ENCODE measurements at places on chromosomes 16 and 17.

DNA sequence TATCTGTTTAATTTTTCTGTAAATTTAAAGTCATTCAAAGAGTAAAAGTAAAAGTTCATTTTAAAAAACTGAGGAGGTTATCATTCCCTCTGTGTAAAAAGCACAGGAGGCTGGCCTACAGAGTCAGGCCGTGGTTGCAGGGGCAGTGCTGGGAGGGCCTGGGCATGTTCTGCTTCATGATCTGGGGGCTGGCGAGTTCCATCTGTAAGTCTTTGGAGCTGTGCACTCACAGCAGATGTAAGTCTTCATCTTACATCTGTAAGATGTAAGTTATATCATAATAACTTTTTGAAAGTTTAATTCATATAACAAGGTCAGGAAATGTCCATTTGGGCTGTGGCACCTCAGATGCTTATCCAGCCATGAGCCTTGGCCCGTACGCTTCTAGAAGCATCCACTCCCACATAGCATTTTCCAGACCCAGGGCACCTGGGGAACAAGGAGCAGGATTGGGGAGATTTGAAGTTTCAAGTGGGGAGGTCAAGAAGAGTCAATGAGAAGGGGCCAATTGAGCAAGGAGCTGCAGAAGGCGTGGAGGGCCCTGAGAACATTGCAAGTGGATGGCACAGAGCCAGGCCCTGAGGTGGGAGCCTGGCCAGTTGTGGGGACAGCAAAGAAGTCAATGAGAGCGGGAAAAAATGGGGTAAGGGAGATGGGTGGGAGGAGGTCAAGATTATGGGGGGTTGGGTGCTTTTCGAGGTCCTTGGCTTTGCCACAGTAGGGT is 54.1 kb downstream of the TNFRSF13B start:
- DNase-seq = no peak

DNA sequence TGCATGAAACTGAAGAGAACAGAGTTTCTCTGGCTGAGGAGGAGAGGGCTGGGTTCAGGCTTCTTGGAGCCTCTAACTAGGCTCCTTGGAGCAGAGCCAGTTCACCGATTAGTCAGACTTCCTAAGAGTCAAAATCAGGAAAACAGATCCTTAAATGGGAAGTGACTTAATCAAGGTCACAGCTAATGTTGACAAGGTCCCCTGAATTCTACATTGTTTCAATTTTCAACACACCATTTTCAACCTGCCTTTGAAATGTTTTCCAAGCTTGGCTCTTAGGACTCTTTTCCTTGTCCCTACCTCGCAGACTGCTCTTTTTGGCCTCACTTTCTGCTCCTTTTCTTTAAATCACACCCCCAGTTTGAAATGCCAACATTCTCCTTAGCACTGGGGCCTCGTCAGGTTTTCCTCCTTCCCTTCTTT is 16.3 kb downstream of the MYL4 start:
- no peak for DNase-seq

- no peak for DNase-seq
Observed at GRCh38 chr16:14399378-14400284, 230.4 kb downstream of the PARN start.

DNA sequence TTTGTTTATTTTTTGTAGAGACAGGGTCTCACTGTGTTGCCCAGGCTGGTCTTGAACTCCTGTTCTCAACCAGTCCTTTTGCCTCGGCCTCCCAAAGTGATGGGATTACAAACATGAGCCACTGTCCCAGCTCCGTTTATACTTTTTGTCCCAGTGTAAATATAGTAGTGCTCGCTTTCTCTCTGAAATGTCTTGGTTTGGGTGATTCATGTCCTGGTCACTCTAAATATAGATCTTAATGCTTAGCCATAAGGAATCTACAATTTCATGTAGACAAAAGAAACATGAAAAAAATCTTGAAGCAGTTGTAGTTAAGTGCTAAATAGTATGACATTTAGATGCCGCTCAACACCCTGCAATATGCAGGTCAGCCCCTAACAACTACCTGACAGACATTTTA is 126.9 kb downstream of the KATNIP start:
- no peak for DNase-seq

GRCh38 chr17:68809148-68809547 is 146.0 kb downstream of the ABCA8 start:
- DNase-seq = no peak

DNA sequence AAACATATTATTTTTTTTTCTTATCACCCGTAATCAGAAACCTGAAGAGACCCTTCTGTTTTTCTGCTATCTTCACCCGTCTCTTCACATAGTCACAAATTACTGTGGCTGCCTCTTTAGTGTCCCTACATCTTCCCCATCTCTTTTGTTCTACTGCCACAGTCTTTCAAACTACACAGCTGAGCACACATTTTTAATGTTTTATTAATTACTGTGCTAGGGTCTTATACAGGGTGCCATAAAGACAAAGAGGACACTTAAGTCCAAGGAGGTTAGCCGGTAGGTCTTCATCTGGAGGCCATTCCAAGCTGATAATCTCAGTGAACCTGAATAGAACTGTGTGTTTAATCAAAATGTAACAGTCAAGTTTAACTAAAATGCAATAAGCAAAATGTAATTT is 20.7 kb downstream of the CNTNAP4 start:
- DNase-seq = no peak

DNA sequence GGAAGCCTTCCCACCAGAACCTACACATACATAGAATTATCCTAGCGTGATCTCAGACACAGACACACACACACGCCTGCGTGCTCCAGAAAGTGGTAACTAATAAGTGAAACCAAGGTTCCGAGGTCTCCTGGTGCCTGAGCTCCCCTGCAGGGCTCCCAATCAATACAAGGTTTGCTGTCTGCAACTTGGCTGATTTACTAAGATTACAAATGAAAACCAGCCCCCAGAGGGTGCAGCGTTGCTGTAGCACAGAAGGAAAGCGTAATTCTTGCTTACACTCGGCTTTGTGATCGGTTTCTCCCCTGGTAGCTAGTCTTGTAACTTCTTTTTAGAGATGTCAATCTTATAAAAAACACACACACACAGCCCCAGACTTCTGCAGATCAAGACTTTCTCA is 334.1 kb upstream of the XYLT1 start:
- DNase-seq = no peak

DNA sequence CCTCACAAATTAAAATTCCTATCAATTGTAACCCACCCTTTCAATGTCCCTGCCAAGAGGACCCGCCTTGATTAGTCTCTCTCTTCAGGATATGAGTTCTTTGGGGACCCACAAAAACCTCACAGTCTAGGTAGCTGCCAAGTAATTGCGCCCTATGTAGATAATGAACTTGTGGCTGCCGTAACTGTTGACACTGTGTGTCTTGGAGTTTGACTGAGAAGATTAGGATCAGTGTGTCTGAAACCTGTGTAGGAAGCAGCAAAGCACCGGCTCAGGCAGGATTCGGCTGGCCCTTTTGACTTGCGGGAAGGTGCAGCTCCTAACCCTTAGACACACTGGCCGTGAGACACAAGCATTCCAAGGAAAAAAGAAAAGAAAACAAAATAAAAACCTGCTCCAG is 17.8 kb upstream of the SLC6A4 start:
- DNase-seq = no peak

- DNase-seq = no peak
Observed at GRCh38 chr16:86095131-86095752, 196.3 kb downstream of the IRF8 start.

- DNase-seq = no peak
Observed at GRCh38 chr16:65406933-65407332, 285.1 kb upstream of the CDH11 start.

- DNase-seq = no peak
Observed at GRCh38 chr17:80990921-80991644, 558 bp upstream of the CHMP6 start.

GRCh38 chr16:922051-922450 is 48.7 kb downstream of the LMF1 start:
- no peak for DNase-seq

GRCh38 chr16:7584561-7584960 is 251.9 kb downstream of the RBFOX1 start:
- DNase-seq = no peak

DNA sequence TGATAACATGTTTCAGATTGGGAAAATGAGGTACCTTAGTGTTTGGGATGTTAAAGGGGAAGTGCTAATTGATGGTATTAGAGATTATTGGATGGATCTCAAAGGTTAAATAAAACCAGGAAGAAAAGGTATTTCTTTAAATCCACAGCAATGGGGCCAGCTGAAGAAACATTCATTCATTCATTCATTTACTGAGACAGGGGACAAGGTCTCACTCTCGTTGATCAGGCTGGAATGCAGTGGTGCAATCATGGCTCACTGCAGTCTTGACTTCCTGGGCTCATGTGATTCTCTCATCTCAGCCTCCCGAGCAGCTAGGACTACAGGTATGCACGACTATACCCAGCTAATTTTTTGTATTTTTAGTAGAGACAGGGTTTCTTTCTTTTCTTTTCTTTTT is 19.8 kb downstream of the EARS2 start:
- no peak for DNase-seq

GRCh38 chr16:25950586-25951281 is 259.0 kb downstream of the HS3ST4 start:
- no peak for DNase-seq

- no peak for DNase-seq
Observed at GRCh38 chr17:65888649-65889048, 303.3 kb downstream of the CEP112 start.

GRCh38 chr16:31694461-31694860 is 166.8 kb downstream of the AHSP start:
- no peak for DNase-seq

DNA sequence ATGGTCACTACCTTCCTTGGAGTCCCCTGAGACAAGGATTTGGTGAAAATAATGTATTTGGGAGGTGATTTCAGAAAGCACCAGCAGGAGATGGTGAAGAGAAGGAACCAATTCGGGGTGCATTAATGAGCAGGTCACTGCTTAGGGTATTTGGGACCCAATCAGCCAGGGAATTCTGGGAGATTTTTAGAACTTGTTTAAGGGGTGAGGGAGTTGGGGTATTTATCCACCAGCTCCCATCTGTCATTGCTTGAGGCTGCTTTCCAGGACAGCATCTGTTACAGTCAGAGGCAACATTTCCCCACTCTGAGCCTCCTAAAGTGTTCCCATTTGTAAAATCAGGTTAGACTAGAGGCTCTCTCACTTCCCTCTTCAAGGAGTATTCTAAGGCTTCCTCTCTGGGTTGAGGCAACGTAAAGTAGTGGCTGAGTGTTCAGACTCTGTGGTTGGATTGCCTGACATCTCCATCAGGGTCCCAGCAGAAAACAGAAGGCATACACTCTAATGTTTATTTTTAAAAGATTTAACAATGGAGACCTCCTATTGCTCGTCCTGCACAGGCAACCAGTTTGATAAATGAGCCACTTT is 60.9 kb downstream of the CLEC19A start:
- DNase-seq = no peak

- DNase-seq = no peak
Observed at GRCh38 chr16:54875443-54875842, 55.2 kb upstream of the IRX5 start.

DNA sequence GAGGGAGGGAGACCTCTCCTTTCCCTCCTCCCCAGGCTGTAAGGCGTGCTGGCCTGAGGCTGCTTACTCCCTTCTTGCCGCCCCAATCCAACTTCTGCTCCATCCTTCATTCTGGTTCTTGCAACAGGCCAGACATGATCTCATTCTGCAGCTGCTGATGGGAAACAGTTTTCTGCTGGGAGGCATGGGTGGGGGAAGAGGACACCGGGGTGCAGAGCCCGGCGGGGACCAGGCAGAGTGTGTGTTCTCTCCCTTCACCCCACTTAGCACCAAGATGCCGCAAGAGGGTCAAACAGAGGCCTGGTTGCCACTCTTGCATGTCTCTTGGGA is 1.4 kb downstream of the SARM1 start:
- DNase-seq = no peak

DNA sequence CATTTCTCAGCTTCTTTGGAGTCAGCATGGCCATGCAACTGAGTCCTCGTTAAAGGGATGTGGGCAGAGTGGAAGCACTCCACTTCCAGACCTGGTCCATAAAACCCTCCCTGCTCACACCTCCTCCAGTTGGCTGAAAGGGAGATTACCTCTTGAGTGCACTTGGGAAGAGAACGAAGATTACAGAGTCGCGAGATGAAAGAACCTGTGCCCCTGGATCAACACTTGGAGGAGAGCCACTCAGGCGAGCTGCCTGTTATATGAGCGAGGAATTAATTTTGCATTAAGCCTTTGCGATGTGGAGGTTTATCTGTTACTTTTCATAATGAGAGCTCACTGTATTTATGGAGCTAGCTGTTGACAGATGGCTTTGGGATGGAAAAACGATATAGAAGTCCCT is 147.9 kb downstream of the MAF start:
- DNase-seq = no peak

Data from NCI-H1417 (cell line).